SW 1271 (cell line): ENCODE measurements at places on chromosomes 6 and 20.

DNA sequence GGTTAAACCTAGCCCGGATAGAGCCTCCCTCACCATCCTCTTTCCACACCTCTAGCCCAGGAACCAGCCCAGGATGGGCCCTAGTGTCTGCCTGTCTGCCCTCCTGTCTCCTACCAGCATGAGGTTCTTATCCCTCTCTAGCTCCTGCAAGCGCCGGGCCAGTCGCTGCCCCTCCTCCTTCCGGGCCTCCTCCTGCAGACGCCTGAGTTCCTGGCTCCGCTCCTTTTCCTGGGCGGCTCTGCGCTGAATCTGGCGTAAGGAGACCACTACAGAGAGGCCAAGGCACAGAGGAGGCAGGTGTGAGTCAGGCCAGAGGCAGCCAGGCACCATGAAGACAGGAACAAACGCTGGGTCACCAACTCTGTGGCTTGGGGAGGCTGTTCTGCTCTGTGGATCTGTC, 4.3 kb upstream of the PSORS1C2 start:
- no peak for DNase-seq

- no peak for DNase-seq
Measured at GRCh38 chr20:50904067-50904570, 27.1 kb downstream of the ADNP start.

- DNase-seq: no peak
Measured at GRCh38 chr6:55034752-55035151, 139.6 kb upstream of the HCRTR2 start.

DNA sequence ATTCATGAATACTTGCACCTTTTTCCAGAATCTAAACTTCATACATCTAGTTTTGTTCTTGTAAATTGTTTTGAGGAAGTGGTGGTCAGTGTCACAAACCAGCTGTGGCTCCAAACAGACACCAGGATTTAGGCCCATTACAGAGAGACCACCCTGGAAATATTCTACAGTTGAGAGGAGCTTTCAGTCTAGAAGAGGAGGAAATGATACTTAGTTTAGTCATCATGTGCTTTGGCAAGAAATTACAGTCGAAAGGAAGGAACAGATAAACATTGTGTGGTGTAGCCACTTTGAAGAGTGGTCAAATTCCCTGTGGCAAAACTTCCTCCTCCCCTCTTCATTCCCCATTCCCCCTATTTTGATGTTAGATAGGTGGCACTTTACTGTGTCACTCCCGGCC, 15.7 kb downstream of the DCBLD1 start:
- DNase-seq: peak; percentile 68

DNA sequence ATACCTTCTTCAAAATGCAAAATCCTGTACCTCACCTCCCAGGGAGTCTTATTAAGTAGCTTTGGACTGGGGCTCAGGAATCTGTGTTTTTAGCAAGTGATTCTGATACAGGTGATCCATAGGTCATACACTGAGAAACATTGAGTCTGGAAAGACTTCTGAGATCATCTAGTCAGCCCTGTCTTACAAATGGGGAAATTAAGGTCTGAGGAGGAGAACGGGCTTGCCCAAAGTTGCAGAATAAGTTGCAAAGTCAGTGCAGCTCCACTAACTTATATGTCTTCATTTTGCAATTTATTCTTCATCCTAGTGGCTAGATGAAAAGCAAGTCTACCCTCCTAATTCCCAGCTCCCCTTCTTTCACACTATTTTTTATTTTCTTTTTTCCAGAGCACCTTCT, 28.9 kb downstream of the KCNS1 start:
- no peak for DNase-seq
